ENCODE measurements at places on chromosomes 3 and 15.
A peak's percentile ranks its signal among the peaks of the same experiment; 100 is the strongest.

GRCh38 chr15:59194639-59195325 is 11.9 kb upstream of the LDHAL6B start:
- DNase-seq = no peak

- no peak for DNase-seq
Measured at GRCh38 chr3:10992943-10993728, 588 bp downstream of the SLC6A1 start.

DNA sequence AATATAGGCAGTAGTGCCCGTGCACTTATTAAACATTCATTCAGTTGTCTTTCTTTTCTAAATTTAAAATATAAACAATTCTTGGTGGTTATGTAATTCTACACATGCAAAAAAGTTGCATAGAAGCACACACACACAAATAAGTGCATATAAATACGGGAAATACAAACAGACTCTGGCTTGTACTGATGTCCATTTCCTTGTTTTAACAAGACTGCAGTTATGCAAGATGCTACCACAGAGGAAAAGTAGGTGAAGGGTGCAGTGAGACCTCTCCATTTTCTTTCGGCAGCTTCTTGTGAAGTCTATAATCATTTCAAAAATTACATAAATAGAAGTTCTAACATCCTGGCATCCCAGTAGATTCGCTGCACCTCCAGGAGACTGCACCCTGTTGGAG is 130.6 kb upstream of the BCL6 start:
- no peak for DNase-seq

GRCh38 chr3:177640319-177640965 is 443.2 kb upstream of the TBL1XR1 start:
- peak; percentile 30 for DNase-seq

GRCh38 chr15:73952171-73952912 is 26.1 kb downstream of the LOXL1 start:
- DNase-seq = no peak

DNA sequence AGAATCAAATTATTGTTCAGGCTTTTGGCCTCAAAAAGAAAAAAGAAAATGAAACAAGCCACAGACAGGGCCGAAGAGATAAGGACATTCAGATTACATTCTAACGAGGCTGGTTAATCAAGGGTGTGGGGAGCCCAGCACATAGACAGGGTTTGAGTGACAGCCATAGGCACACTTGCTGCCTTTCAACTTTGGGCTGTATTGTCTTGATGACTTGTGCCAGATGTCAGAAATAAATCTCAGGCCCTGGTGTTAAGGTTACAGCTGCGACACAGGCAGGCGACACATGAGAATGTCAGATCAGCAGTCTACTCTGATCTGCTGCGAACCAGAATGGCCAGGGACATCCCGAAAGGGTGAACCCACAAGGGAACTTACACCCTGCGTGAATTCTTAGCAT is 231.2 kb upstream of the ARRDC4 start:
- DNase-seq = no peak

DNA sequence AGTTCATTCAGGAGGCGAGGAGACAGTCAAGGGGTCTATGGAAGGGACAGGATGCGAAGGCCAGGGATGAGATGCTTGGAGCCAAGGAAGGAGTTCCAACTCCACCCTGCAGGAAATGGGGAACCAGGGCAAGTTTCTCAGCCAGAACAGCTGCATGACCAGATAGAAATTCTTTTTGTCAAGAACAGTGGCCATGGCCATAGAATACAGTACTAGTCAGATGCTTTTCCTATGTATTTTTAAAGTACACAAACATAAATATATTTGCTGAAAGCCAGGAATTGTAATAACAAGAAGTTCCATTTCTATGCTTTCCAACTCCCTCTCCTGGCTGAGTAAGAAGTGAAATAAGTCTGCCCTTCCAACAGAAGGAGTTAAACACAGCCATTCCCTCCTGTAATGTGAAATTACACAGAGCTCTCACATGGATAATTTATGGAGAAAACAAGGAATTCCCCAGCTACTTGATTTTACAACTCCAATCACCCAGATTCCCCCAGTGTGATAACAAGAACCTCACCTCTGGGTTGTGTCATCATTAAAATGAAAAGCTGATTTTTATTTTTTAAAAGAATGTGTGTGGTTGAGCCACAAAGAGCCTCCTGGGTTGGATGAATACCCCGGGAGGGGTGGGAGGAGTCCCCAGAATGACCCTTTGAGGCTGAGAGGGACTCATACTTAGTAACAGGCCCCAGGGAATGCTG is 124.6 kb upstream of the ARHGEF3 start:
- peak; percentile 82 for DNase-seq

- DNase-seq = no peak
Measured at GRCh38 chr3:47580481-47580880, 1.8 kb upstream of the CSPG5 start.

GRCh38 chr3:171358181-171358880 is 101.9 kb downstream of the TNIK start:
- peak; percentile 71 for DNase-seq

DNA sequence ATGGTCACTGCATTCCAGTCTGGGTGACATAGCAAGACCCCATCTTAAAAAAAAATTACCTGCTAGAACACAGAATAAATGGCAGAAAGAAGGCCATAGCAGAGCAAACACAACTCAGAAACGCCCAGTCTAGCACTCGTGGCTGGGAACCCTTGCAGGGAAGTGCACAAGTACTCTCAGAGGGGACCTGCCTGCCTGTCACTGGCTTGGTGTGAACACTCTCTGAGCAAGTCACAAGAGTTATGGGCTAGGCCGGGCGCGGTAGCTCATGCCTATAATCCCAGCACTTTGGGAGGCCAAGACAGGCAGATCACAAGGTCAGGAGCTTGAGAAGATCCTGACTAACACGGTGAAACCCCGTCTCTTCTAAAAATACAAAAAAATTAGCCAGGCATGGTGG is 17.2 kb downstream of the SFMBT1 start:
- DNase-seq = no peak

DNA sequence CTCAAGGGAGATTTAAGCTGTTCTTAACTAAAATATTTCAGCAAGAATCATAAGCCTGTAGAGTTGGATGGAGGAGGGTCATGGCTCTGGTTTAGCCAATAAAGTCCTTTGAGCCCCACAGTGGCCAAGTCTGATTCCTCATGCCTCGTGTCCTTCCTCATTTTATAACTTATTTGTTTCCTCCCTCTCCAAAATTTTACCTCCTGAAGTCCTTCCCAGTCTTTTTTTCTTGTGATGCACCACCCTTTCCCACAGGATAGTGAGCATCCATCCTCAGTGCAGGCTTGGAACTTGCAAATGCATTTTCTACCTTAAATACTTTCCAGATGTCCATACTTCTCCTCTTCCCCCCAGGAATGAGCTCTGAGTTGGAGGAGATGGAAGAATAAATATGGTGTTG is 162.7 kb upstream of the AGTR1 start:
- DNase-seq = no peak

- DNase-seq = no peak
Measured at GRCh38 chr3:142077155-142077858, 72.0 kb downstream of the TFDP2 start.

- peak; percentile 60 for DNase-seq
Measured at GRCh38 chr3:152556731-152557254, 278.1 kb upstream of the P2RY1 start.

DNA sequence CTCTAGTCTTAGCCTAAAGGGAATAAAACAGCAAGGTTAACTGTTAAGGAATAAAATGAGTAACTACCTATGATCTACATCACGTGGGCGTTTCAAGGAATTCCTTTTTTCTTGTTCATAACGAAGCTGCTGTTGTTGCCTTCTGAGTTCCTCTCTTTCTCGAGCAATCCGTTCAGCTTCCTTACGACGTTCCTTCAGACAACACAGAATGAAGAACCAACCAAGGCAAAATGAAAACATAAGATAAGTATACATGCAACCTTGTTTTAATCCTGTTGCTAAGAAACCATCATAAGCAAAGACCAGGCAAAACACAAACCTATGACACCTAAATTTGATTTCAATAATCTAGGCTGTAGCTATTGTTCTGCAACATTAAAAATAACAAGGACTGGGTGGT is 44.1 kb downstream of the SLTM start:
- no peak for DNase-seq

- DNase-seq = no peak
Measured at GRCh38 chr3:33926998-33927605, 128.7 kb downstream of the PDCD6IP start.

GRCh38 chr3:16311960-16312451 is 47.0 kb downstream of the OXNAD1 start:
- DNase-seq = no peak

DNA sequence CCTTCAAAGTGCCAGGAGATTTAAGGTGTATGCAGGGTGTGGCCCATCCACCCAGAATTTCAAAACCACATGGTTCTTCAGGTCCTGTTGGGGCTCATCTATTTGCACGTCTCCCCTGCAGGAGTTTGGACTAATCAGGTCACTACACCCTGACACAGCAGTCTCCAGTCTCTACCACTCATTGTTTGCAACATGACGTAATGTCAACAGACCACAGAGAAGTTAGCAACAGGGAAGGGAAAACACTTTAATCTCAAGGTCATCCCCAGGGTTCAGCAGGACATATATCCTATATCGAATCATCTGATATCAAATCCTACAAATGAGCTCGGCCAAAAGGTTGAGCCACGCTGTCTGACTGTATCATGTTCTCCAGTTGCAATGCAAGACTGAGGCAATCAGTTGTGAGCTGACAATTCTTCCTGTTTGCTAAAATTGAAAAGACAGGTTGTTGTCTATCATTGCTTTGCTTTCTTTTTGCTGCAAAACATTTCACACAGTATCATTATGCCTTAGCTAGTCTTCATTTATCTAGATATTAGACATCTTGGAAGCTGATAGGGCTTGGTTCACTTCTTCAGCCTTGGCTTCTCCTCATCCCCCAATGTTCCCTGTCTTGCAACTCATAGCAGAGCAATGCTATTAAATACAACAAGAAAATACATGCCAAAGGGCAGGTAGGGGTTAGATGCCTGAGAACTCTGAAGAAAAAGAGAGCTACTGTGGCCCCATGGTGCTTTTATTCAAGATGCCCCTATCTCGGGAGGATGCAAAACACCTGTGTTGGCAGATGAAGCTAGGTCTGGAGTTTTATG is 13.4 kb upstream of the LEKR1 start:
- no peak for DNase-seq

DNA sequence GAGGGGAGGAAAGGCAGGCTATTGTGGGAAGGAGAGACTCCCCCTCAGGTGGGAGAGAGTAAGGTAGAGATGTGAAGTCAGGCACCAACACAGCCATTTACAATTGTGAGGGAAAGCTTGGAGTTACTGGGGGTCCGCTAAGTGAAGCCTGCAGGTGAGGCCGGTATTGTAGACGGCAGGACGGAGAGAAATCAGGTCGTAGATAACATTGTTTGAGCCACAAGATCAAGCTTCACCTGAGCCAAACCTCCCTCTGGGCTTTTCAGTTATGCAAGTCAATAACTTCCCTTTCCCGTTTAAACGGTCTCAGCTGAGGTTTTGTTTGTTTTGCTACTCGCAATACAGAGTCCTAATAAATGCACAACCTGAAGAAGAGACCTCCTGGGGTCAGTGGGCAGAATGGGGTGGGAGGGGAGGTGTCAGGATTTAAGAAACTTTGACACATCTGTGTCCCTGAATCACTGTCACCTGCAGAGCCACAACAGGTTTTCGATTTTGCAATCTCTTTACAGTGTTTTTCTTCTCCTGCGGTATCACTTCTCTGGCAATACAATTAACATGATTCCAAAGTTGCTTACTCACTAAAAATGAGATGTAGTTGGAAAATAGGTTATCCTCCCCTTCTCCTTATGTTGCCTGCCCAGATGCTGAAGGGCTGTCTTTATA is 72.0 kb upstream of the GLCE start:
- DNase-seq = no peak

DNA sequence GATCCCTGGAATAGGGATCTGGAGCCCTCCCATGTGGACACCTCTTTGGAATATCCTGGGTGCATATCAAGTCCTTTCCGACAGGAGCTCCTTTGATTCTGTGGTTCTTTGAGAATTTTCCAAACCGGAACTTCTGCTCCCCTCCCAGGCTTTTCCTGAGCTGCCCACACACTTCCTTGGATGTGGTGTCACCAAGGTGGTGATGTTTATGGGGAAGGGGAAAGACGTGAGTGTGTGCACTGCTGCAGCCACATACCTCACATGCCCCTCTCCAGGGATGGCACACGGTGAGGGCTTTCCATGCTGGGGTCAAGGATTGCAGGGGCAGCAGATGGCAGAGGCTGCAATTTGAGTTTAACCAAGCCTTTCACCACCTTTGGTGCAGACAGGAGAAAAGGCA is 27.9 kb upstream of the PSTPIP1 start:
- DNase-seq = no peak

DNA sequence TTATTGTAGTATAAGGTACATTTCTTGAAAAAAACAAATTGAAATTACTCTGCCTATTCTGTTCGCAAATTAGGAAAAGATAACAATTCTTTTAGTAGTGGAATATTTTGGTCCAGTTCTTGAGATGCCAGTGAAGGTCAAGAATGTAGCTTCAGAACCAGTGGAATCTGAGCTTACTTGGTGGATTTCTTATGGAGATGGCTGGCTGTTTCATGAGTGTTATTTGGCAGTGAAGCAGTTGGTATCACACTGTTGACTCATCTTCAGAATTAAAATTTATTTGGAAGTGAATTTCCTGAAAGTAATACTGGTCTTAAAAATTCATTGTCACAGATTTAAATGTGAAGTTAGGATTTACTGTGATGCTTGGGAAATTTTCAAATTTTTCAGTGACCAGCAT is 19.1 kb downstream of the RNF13 start:
- DNase-seq = no peak

DNA sequence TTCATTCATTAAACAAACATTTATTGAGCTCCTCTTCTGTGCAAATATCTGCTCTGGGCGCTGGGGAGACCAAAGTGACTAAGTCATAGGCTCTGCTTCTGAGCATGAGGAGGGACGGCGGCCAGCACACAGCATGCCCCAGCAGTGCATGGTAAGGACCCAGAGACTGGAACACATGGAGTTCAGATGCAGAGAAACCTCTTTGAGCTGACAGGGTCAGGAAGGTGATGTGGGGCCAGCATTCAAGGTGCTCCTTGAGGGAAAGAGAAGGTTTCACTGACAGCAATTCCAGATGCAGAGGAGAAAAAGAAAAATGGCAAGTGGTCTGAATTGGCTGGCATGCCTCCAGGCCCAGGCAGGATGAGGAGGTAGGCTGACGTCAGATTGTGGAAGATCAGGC is 234.5 kb downstream of the UACA start:
- no peak for DNase-seq

DNA sequence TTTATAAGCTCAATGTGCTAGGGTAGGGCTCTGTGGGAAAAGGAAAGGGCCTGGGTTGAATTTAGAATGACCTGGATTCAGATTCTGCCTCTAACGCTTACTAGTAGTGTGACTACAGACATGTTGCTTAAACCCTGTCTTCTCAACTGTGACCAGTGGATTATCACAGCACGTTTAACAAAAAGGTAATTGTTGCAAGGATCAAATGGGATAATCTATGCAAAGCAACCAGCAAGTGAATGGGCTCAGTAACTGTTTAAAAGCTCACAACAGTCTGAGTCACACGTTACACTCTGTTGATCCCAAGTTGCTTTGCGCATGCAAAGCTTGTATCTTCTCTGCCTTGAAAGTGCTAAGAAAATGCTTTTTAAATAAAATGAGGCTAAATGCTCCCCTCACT is 236.5 kb downstream of the IL20RB start:
- no peak for DNase-seq
